ENCODE measurements at places on chromosomes 6 and 20.

GRCh38 chr6:733431-734219 lies 40.7 kb upstream of the EXOC2 start:
- DNase-seq = no peak

- DNase-seq = no peak
Measured at GRCh38 chr6:98292810-98293209, 541.6 kb upstream of the POU3F2 start.

DNA sequence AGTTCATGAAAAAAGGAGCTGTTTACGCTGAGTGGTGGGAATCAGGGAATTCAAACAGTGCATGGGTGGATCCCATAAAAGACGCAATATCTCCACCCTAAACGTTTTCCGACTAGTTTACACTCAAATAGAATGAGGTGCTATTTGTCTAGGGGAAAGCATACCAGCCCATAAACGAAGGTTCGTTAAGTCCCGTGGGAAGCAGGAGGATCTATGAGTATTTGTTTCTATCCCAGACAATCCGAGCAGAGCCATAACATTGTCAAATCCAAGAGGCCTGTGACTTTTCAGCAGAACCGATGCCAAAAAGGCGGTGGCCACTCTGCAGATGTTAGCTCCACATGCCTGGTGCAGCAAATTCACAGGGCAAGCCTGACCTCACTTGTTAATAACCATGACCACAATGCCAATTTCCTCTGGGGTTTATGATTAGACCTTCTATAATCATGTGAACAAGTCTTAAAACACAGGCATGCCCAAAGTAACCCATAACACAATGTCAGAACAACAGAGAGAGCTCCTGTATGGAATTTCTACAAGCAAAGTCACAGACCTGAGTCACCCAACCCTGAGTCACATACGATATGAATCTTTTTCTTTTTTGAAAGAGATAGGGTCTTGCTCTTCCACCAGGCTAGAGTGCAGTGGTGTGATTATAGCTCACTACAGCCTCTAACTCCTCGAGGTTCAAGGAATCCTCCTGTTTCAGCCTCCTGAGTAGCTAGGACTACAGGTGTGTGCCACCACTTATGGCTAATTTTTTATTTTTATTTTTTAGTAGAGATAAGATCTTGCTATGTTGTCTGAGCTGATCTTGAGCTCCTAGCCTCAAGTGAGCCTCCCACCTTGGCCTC lies 123.3 kb downstream of the KIF13A start:
- no peak for DNase-seq

- DNase-seq = no peak
Measured at GRCh38 chr20:760751-761417, 7.4 kb downstream of the SLC52A3 start.

DNA sequence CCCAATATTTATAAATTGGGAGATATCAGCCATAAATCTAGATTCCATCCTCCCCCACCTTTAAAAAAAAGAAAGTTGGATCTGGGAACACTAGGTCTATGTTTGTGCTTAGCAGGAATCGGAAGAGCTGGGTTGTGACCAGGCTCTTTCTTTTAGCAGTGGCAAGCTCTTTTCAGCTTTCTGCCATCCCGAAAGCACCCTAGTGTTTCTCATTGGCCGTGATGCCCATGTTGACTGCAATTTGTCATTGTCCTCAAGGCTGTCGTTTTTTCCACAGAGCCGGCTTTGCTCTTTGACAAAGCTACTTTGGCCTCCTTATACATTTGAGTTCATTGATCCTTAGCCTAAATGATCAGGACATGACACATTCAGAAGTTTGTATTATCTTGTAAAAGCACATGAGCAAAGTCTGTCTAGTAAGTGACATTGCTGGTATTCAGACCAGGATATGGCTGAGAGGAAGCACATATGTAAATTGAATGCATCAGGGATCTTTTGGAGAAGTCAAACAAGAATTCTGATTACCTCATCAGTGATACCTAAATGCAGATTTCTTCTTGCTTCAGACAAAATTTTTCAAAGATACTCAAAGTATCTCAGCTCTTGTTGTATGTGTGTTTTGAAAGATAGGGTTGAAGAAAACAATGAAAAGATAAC lies 50.1 kb downstream of the CARMIL1 start:
- no peak for DNase-seq

GRCh38 chr6:127956260-127956888 lies 55.5 kb upstream of the THEMIS start:
- DNase-seq = no peak

GRCh38 chr20:48017509-48017908 lies 232.2 kb upstream of the SULF2 start:
- no peak for DNase-seq

DNA sequence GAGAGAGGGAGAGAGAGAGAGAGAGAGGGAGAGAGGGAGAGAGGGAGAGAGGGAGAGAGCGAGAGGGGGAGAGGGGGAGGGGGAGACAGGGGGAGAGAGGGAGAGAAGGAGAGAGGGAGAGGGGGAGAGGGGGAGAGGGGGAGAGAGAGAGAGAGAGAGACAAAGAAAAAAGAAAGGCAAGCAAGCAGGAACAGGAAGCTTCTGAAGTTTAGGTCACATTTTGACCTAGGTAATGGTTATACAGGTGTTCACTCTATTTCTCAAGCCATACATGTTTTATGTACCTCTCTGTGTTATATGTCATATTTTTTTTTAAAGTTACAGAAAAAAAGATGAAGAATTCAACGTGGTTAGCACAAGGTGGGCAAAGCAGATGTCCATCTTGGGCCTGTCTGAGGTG lies 9.4 kb downstream of the NHSL1 start:
- DNase-seq = no peak

DNA sequence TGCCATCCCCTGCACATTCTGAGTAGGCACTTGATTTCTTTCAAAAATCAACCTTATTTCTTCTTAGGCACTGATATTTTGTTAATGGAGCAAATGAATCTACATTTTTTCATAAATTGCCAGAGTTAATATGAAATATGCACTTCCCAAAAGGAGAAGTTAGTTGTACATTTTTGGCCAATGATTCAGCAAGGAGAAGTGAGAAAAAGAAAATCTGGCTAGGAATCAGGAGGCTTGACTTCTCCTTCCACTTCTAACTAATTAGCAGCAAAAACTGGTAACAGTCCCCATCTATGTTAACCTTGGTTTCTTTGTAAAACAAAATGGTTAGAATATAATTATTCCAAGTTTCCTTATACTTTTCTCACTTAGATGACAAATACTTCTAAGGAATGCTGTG lies 7.0 kb upstream of the DSE start:
- peak; percentile 82 for DNase-seq

- DNase-seq = no peak
Measured at GRCh38 chr6:23587582-23587981, 538.4 kb upstream of the NRSN1 start.

DNA sequence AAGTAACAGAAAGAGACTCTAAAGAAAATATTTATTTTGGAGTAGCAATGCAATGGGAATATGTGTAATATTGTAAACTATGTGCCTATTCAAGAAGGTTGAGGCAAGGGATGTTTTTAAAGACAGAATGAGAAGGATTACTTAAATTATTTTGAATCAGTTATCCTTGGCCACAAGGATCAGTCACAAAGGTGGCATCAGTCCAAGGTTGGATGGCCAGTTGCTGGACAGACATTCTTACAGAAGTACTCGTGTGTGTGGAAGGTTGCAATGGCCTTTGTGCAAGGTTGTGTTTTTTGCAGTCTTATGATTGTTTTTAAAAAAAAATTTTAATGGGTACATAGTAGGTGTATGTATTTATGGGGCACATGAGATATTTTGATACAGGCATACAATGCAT lies 2.0 kb downstream of the QRSL1 start:
- no peak for DNase-seq

- peak; percentile 64 for DNase-seq
Measured at GRCh38 chr6:18400831-18401446, 13.8 kb downstream of the RNF144B start.

- DNase-seq = no peak
Measured at GRCh38 chr6:37432590-37432915, 468 bp upstream of the CMTR1 start.

GRCh38 chr6:127794405-127794804 lies 106.5 kb downstream of the THEMIS start:
- DNase-seq = no peak

DNA sequence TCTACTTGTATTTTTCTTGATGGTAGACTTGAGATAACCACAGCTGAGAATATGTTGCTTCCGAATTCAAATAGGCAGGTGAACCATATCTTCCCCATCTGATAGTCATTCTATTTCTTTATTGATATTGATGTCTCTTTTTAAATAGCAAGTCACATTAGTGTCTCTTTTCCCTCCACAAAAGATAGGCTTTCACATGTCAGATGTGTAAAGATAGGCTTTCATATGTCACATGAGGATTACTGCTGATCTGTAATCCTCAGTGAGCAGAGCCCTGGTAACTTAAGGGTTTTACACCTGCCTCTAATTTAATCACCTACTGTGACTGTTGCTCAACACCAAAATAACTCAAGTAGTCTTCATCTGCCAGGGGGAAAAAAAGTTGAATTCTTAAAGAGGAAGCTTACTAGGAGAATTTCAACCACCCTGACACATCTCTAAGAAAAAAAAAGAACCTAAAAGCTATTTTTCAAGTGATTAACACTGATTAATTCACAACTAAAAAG lies 45.3 kb upstream of the TRDN start:
- DNase-seq = no peak

GRCh38 chr6:26215585-26216358 lies 128.5 kb downstream of the HFE start:
- no peak for DNase-seq

- no peak for DNase-seq
Measured at GRCh38 chr20:20303742-20304141, 64.2 kb upstream of the INSM1 start.

DNA sequence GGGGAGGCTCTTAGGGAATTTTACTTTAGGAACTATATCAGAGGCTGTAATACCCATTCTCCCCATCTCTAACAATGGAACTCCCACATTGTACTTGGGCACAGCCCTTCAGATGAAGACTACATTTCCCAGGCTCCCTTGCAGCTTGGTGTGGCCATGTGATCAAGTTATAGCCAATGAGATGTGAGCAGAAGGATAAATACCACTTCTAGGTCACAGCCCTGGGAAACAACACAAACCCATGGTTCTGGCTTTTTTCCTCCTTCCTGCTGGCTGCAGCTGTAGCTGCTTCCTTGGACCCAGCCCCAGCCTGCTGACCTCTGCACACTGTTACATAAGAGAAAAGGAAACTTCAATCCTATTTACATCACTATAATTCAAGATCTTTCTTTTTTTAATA lies 445.9 kb upstream of the JARID2 start:
- peak; percentile 55 for DNase-seq

DNA sequence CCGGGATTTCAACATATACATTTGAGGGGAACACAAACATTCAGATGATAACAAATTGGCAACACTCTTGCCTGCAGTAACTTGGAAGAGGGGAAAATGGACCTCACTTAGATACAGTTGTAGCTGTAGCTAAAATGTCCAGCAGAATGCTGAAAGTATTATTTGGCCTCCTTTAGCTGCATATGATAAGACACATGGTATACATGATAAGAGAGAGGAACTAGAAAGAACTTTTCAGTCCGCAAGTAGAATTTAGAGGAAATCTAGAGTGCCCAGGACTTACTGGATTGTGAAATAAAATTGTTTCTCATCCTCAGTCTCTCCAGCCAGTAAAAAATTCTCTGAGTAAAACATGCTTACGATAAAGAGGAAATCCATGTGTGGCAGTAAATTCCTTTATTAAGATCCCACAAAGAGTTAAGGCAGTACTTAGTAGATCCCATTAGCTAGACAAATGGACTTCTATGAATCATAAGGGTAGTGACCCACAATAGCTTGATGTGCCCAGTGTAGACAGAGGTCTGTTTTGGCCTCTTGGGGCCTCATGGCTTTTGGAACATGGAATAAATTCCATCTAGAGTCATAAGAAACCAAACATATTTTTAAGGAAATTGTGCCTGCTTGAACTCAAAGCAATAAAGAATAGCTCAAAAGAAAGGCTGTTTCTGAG lies 87.9 kb upstream of the RBM24 start:
- DNase-seq = no peak

DNA sequence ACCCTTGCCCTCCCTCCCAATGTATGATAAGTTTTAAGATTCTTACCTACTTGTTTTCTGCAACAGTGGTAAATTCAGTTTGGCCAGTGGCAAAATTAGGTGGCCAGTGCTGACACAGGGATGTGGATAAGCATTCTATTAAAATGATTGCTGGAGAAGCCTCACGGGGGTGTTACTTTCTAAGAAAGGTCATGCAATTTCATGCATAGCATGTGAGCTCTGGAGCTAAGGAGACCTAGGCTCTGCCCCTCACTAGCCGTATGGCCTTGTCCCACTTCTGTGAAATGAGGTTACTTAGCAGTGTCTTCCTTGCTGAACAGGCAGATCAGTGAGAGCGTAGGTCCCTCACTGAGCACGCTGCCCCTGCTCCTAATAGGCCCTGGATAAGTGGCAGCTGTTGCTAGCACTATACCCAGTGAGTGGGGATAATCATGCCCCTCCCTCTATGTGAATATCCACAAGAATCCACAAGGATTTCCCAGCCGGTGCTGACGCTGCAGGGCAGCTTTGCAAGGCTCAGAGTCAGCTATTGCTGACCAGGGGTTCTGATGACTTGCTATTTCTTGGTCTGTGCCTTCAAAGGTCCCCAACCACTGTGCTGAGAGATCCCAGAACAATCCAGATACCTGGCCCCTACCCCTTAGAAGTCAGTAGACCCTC lies 86.5 kb upstream of the MRPS10 start:
- DNase-seq = no peak

DNA sequence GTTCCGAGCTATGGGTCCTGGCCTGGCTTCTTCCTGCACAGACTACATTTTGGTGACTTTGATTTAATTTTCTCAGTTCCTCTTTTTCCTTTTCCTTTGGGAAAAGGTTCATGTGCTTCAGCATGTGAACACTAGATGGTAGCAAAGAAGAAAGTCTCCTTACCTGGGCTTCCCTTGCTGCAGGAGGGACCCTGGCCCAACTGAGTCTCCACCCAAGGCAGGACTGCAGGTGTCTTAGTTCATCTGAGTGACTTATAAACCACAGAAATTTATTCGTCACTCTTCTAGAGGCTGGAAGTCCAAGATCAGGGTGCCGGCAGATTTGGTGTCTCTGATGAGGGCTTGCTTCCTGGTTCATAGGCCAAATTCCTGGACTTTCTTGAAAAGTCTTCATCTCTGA lies 163.2 kb downstream of the SYCP2 start:
- DNase-seq = no peak

DNA sequence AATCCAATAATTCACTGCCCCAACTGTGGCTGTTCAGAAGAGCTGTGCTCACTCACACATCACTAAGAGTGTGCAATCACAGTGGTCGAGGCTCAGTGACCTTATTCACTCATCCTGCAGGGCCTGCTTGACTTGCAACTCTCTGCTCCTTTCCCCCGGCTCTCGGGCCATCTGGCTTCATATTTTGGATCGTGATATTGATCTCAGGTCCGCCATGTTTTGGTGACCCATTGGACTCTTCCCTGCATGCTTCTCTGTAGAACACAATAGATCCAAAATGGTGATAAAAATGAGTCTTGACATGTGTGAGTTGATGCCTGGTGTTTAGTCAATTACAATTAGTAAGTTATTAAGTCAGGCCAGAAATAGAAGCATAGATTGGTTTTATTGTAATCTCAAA lies 313.9 kb upstream of the SOX4 start:
- no peak for DNase-seq

- DNase-seq = no peak
Measured at GRCh38 chr6:119559586-119559985, 210.0 kb upstream of the MAN1A1 start.

GRCh38 chr6:139625998-139626975 lies 251.8 kb upstream of the CITED2 start:
- DNase-seq = peak; percentile 99

All from AML-193 (cell line).